Renal cortical epithelial cell (primary cell): ENCODE measurements at places on chromosomes 5 and 9. TPM values are rescaled to one million over a fixed set of nuclear protein-coding genes. Genes with fewer than 3 reads are reported as not detected.

DNA sequence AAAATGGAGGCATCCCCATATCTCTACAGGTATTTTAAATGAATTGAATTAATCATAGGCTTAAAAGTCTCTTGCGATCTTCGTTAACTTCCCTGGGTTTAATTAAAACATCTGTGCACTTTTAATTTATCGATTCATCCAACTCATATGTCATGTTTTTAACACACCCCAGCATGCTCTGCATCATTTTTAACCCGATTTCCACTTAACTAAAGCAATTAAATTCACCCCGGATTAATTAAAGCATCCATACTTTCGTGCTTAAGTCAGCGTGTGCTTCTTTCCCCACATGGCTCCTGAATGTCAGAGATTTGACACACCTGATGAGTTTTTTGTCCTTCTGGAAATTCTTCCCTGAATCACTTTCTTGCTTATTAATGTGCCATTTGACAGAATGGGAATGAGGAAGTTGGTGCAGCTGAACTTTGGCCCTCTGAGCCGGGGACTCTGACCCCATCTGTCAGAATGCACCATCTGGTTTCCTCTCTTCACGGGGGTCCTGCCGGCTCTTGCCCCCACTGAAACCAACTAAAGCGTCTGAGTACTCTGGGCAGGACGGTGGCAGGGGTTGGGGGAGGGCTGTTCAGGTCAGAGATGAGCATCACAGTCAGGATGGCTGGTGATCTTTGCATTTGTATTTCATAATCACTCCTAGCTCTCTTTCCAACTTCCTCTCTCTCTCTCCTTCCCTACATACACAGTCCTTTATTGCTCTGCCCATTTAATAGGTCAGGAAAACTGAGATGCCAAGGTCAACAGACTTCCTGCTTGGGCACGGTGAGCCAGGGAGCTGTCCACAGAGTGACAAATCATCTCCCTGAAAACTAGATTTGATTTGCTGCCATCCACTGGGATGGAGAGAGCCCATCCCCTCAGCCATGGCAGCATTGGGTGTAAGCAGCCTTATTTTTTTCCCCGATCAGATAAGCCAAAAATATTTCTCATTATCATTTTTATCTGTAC, 180.3 kb upstream of the WWC1 start:
- DNase-seq: no peak

GRCh38 chr9:109428854-109429253, 69.3 kb downstream of the PTPN3 start:
- DNase-seq: no peak

DNA sequence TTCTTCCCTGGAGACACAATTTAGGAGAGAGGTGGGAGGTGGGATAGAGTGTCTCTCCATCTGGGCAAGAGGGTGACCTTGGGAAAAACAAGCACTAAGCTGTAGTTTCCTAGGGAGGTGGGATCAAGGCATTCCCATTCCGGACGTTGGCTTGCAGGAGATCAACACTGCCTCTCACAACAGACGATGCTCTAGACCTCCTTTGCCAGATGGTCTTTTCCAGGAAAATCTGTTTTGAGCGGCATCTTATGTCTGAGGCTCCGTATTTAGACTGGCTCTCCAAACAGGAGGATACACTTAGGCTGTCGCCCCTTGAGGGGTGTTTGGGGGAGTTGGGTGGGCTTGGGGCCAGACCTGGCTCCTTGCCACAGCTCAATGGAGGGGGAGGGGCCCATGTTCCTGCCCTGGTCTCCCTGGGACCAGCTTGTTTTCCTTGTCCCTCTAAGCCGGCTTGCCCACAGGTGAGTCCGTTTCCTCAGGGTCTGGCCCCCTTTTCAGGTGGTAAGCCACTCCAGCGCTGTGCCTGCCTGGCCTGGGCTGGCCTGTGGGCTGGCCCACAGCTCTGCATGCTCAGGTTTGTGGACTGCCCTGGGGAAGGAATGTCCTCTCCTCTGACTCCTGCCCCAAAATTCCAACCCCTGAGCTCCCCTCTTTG, 2.4 kb downstream of the PSD2 start:
- no peak for DNase-seq

GRCh38 chr5:30561771-30562170, 631.7 kb upstream of the CDH6 start:
- DNase-seq: peak; percentile 4

DNA sequence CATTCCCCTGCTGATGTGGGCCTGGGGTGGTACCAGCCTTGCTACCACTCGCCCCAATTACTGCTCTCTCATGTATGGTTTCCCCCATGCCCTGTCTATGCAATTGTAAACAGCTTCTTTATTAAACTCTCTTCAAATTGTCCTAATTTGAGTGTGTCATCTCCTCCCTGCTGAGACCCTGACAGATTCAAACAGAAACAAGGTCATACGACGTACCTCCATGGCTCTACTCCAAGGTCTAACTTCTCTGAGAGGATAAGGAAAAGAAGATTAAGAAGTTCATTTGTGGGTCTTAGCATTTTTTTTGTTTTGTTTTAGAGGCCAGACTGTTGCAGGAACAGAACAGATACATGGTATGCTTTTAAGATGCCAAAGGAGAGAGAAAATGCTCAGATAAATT, 38.0 kb downstream of the ABITRAM start:
- DNase-seq: no peak

DNA sequence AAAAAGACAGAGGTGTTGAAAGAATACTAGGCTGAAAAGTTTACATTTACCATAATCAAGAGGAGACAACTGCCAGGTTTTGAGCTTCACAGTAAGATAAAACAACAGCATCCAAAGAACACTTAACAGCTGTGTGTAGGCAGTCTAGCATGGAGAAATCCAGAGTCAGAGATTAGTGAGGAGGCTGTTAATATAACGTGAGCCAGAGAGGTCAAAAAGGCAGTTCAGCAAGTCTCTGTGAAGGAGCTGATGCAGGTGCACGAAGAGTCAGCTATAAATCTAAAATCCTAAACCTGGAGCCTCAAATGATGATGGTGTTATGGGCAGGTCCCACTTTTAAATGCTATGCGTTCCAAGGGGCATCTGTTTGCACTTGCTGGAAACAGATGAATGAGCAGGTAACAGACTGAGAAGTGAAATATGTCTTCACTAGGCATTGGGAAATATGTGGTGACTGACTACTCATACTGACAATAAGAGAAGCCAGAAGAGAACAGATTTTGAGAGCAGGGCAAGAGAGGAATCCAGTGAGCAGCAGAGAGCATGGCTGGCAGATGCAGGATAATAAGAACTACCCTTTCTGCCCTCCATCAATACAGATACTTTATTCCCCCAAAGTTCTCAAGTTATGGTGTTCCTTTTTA, 8.7 kb downstream of the APTX start:
- peak; percentile 67 for DNase-seq

Gene BNC2
- 9.0 and 22.4 TPM in 2 replicates for total RNA-seq

Gene C9orf50
- total RNA-seq: 0.05 TPM in 1 of 2 replicates, not detected in the other
